Kidney (tissue), 22 donors: ENCODE measurements at places on chromosomes 16 and 17.

DNA sequence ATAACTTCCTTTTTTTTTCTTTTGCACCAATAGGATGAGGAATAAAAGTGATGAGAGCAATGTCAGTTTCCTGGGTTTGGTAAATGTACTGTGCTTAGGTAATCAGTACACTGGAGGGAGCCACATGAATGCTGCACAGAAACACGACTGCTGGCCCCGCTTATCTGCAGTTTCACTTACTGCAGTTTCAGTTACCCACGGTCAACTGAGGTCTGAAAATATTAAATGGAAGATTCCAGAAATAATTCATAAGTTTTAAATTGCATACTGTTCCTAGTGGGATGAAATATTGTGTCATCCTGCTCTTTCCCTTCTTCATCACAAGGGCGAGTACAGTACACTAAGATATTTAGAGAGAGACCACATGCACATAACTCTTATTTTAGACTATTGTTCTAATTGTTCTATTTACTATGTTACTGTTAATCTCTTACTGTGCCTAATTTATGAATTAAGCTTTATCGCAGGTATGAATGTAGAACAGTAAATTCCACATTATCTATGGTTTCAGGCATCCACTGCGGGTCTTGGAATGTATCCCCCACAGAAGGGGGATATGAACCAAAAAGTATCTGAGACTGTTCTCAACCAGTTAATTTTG, 6.4 kb upstream of the LGALS3BP start:
- no peak for DNase-seq

GRCh38 chr16:5560084-5560483, 462.5 kb upstream of the EEF2KMT start:
- no peak for DNase-seq

DNA sequence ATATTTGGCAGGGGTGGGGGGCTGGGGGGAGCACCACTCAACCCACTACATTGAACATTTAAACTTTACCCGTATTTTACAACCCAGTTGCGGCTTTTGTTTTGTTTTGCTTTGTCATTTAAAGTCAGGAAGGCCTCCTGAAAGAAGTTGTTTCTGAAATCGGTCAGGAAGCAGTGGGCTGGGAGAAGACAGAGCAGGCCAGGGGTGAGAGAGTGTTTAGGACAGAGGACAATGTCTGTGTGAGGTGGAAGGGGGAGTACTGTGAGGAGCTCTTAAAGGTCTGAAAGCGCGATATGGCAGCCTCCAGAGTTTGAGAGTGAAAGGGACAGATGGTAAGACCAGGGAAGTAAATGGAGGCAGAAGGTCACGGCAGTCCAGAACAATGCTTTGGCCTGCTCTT, 6.1 kb upstream of the WFIKKN2 start:
- DNase-seq, result peak; percentile 1

- DNase-seq, result no peak
These were observed 30.7 kb upstream of the RPTOR start for GRCh38 chr17:80513892-80514291.

DNA sequence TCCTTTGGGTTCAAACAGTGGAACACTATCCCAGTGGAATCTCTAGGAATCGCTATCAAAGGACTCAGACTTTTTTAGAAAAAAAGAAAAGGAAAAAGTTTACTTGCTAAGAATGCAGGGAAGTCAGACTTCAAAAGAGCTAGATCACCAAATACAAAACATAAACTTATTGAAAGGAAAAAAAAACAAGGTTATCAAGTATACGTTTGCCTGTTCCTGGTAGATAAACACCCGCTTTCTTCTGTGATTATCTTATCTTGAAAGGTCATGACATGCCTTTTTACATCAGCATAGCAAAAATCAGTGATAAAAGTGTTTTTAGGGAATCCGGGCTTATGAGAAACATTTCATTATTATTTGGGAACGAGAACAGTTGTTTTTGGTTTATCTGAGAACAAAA, 129.3 kb upstream of the TMEM97 start:
- DNase-seq, result no peak

- DNase-seq, result no peak
These were observed 70.7 kb downstream of the CMIP start for GRCh38 chr16:81515281-81515680.

- peak; percentile 13 for DNase-seq
These were observed 48.6 kb downstream of the ABCA8 start for GRCh38 chr17:68906638-68907037.

- no peak for DNase-seq
These were observed 31.4 kb downstream of the NOG start for GRCh38 chr17:56624912-56625311.

- DNase-seq, result no peak
These were observed 79.1 kb upstream of the HNF1B start for GRCh38 chr17:37823996-37824395.

- peak; percentile 8 for DNase-seq
These were observed 4.5 kb downstream of the PLLP start for GRCh38 chr16:57279780-57280638.

DNA sequence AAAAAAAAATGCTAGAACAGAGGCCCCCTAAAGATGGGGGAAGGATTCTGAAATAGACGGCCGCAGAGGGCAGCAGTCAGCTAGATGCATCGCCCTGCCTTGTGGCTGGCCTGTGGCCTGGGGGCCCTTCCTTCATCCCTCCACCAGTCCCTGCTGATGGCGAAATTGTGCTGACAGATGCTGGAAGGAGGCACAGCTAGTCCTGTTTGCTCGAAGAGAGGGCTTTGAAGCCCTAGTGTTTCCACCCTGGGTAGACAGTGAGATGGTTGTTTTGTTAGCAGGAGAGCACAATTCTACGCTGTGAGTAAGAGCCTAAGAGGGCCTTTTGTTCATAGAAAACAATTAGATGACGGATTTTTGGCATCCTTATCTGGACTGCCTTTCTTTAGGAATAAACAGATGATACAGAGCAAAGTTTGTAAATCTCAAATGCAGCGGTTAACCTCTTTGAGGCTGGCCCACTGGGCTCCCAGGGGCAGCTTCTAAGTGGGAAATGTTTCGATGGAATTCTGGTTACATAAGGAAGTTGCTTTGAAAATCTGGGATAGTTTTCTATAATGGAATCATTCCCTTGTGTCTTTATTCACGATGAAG, 23.0 kb downstream of the VPS35L start:
- DNase-seq, result no peak

DNA sequence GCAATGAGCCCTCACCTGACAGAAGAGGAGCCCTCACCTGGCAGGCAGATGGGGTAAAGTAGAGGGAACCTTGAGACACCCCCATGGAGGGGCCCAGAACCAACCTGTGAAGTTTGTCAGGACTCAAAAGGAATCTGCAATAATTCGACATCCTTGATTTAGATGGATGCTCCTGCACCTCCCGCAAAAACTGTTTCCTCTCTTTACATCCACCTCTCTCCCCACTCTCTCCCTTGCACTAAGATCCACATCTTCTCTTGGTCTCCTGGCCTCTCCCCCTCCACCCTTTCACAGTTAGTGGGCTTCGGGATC, 34.9 kb upstream of the RBFOX3 start:
- no peak for DNase-seq

- peak; percentile 98 for DNase-seq
These were observed 951 bp upstream of the GPRC5C start for GRCh38 chr17:74430706-74431567.

DNA sequence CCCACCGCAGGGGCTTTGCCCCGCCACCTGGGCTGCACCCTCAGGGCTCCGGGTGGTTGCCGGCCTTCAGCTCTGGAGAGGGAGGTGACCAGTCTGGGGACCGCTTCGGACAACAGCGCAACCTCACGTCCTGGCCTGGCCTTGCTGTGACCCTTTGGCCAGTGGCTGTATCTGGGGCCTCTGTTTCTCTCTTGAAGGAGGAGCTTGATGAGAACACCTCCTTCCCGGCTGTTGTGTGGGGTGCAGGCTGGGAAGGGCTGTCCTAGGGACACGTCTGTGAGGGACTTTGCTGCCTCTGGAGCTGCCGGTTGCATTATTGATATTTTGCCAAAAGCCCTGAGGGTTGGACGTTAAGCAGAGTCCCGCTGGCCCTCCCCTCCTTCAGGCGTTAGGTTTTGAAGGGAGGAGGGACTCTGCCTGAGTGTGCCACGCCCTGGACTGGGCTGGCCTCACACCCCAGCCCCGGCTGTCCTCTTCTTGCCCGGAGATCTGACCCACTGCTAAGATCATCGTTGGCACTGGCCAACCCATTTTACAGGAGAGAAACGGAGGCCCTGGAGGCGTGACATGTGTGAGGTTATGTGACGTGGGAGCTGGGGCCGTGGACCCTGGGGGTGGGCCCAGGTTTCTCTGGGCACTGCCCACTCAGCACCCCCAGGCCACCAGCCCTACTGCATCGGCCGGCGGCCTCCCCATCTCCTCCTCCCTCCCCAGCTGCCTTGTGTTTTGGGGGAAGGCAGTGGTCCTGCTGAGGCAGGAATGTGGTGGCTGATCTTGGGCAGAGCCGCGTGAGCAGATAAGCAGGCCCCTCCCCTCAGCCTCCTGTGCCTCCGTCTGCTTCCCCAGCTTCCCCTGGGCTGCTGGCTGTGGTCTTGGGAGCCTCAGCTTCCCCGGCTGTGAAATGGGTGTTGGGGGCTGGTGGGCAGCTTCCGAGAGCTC, 8.5 kb downstream of the ZFPM1 start:
- DNase-seq, result no peak

DNA sequence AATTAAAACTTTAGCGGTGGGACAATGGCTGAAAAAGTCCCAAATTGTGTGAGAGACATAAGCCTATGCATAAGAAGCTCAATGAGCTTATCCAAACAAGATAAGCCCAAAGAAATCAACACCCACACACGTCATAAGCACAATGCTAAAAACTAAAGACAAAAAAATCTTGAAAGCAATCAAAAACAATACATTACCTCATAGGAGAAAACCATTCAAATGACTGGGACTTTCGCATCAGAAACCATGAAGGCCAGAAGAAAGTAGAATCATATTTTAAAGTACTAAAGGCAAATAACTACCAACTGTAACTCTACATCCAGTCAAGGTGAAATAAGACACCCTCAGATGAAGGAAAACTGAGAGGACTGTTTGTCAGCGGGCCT, 50.2 kb downstream of the ZCCHC14 start:
- peak; percentile 34 for DNase-seq

DNA sequence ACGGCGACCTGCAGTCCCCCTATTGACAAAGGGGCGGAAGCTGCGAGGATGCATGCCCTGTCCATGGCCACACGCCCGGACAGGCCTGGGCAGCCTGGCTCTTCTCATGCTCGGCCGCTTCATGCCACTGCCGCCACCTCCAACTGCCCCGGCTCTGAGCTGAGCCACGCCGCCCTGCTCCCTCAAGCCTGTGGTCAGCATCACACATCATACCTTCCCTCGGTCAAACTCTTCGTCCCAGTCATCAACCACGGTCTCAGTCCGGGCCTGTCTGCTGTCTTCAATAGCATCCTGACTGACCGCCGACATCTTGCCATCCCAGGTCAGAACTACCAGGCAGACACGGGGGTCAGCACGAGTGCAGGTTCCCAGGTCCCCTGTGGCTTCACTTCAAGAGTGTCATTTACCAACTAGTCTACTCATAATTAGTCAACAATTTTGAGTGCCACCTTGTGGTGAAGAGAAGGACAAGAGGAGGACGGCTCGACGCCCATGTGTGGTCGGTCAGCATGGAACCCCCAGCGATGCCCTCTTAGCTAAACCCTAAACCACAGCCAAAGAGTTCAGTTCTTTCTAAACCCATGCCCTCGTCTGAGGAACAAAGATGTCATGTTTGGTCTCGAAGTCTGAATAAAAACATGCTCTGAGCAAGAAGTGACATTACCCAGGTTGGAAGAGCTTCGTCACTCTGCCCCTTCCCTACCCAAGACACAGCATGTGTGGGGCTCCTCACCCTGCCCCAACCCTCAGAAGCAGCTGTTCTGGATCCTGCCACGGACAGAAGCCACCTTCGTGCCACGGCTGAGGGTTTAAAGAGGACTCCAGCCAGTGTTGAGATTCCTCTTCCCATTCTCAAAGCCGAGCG, 16.9 kb upstream of the CYTH1 start:
- DNase-seq, result no peak

DNA sequence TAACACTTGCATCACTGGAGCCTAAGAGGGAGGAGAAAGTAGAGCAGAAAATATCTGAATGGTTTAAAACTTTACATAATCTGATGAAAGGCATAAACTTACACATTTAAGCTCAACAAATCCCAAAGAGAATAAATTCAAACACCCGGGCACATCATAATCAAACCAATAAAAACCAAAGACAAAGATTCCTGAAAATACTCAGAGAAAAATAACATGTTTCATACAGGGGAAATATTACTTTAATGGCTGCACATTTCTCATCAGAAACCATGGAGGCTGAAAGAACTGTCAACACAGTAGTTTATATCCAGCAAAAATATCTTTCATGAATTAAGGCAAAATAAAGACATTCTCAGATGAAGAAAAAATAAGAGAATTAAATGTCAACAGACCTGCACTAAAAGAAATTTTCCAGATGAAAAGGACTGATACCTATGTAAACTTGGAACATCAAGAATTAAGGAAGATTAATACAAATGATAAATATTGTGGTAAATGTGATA, 34.2 kb downstream of the C16orf87 start:
- no peak for DNase-seq

GRCh38 chr16:56551796-56552738, 12.8 kb upstream of the MT4 start:
- peak; percentile 61 for DNase-seq

DNA sequence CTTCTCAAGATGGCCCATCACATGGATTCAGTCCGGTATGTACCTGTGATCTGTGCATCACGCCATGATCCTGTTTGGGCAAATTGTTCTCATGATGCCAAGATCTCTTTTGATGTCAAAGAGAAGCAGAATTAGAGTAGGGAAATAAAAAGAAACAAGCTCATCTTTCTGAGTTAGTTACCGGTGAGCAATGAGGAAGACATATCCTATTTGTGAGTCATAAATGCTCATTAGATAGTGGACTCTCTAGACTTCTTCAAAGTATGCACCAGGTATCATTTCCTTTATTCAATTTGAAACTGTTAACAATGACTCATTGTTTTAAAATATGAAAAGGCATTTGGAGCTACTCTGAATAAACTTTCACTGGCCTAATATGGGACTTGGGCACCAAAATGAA, 8.0 kb upstream of the KRTAP4-12 start:
- no peak for DNase-seq
